ENCODE measurements at places on chromosomes 16 and 17. TPM values are rescaled to one million over a fixed set of nuclear protein-coding genes. Genes with fewer than 3 reads are reported as not detected.

UMOD gene
- not detected for total RNA-seq

ICAM2 gene
- total RNA-seq, result 2.1 TPM

TEX14 gene
- total RNA-seq, result not detected

ZNF23 gene
- total RNA-seq, result 28.9 TPM

RNF112 gene
- 1.2 TPM for total RNA-seq

VPS9D1 gene
- 22.1 TPM for total RNA-seq

CDRT15 gene
- not detected for total RNA-seq

HOXB3 gene
- total RNA-seq, result 89.3 TPM

CCL16 gene
- total RNA-seq, result 1.1 TPM

CA10 gene
- not detected for total RNA-seq

EPOP gene
- 3.3 TPM for total RNA-seq

KRTAP4-7 gene
- total RNA-seq, result not detected

CLEC18B gene
- total RNA-seq, result not detected

PRCD gene
- total RNA-seq, result 10.7 TPM

TMC5 gene
- 191 TPM for total RNA-seq

NT5M gene
- not detected for total RNA-seq

AARS1 gene
- total RNA-seq, result 38.4 TPM

GJC1 gene
- 2.8 TPM for total RNA-seq

GALR2 gene
- 0.95 TPM for total RNA-seq

ADAT1 gene
- total RNA-seq, result 74.1 TPM

FNDC8 gene
- not detected for total RNA-seq

GUCY2D gene
- total RNA-seq, result not detected

ULK2 gene
- total RNA-seq, result 5.8 TPM

GAA gene
- 88.1 TPM for total RNA-seq

MYH11 gene
- total RNA-seq, result 39.2 TPM

SLFN14 gene
- total RNA-seq, result not detected
